ENCODE measurements at places on chromosomes 6 and 20.

GRCh38 chr6:116101302-116101718 is 657 bp downstream of the NT5DC1 start:
- no peak for DNase-seq

- no peak for DNase-seq
Observed at GRCh38 chr6:6091608-6092002, 84.9 kb upstream of the NRN1 start.

DNA sequence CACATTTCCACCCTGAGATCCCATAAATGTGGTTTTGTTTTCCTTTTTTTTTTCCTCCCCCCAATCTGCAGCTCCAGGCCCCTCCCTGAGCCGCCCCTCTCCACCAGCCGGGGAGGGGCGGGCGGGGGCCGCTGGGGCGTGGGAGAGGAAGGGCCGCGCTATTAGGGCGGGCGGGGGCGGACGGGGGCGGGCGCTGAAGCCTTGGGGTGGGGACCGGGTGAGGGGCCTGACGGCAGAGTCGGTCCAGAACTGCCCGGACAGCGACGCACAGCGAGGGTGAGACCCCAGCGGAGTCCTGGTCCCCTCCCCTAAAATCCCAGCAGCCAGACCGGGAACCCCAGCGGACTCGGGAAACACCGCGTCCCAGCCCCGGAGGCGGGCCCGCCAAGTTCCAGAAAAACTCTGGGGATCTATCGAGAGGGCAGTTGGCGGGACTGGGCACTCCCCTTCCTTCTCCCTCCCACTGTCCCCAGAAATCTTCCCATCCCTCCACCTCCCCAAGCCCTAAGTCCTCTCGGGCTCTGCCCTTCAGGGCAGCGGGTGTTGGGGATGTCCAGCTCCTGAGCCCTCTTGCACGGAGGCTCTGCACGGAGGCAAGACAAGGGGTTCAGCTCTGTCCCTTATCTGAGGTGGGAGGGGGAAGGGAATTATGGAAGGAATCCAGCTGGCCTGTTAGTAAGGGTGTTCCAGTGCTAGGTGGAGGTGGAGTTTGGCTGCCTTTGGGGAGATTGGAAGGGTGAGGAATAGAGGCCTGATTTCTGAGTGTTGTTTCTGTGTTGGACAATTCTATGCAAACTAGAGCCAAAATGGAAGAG is at the start of gene PRICKLE4:
PRICKLE4 (plus strand) TSS at position 232 of the 815 bp plus-strand sequence. CDS start 2,692 bp downstream, outside the sequence.
- no peak for DNase-seq

- no peak for DNase-seq
Observed at GRCh38 chr6:56660381-56660730, 17.7 kb upstream of the DST start.

DNA sequence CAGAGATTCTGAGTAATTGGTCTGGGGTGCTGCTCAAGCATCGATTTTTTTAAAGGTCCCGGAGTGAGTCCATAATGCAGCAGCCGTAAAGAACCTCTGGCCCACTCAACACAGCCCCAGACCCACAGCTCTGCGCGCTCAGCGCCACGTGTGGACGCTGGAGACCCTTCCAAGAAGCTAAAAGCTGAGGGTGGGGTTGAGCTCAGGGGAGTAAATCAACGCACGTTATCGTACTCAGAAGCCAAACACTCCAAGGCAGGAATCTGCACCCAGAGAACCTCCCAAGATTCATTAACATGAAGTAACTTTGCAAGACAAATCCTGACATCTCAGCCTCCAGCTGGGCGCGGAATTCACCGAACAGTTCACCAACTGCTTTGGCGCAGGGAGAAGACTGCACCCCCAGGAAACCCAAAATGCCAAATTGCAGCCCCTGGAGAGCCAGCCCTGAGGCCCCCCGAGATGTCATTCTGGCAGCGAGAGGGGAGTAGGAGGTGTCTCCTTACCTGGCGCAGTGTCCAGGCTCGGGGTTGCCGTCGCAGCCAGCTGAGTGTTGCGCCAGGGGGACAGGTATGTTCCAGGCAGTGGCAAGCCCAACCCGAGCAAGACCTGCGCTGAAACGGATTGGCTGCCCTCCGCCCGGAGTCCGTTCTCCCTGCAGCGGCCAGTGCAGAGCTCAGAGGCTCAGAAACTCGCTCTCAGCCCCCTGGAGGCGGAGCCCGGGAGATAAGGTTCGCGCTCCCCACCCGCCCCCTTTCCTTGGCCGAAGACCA is at the start of gene COL21A1:
COL21A1 (minus strand) TSS at position 700 of the 773 bp plus-strand sequence. CDS start 64,962 bp downstream, outside the sequence.
- no peak for DNase-seq

- no peak for DNase-seq
Observed at GRCh38 chr6:143746202-143747119, 68.7 kb downstream of the PHACTR2 start.

DNA sequence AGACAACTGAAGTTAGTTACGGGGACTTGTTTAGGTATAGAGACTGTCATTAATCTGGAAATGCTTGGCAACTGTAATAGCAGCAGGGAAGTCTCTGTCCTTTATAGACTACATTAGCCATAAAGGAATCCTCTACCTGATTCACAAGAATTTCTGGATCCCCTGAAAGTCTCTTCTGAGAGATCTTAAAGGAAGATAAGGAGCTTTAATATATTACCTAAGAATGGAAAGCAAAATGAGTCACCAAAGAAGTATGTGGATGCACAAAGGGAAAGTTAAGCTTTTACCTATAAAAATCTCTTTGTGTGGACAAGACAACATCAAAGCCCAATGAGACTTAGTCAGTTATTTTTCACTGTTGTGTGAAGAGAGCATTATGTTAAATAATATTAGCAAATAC is 92.2 kb upstream of the RSPO3 start:
- no peak for DNase-seq

DNA sequence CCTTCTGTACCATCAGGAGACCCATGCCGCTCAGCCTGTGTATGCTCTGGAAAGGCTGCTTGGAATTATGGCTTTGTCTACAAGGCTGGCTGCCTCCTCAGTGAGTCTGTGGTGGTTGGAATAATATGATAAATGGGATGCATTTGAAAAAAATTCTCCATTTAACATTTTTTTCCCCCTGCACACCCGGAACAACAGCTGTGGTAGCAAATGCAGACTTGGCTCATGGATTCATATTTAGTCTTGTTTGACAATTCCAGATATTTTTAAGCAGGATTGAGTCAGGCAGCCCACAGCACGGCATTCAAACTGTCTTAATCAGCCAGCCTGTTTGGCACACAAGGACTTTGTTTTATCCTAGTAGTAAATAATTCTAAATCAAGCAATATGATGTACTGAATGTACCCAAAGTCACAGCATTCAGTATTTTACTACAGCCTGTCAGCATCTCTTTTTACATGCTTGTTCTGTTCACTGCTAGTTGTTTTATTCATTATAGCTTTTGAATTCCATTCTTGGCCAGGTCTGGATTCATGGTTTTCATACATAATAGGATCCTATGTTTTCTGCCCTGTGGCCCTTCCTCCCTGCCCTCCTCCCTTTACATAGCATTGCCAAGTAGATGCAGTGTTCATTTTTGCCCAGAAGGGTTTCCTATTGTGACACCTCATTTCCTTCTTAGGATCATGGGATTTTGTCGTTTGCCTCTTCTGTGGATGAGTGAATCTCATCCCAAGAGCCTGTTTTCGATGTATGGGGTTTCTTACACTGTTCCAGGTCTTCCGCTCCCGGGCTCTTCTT is 68.1 kb downstream of the LRRC1 start:
- peak; percentile 38 for DNase-seq

GRCh38 chr6:73079611-73079955 is 145.7 kb downstream of the KHDC1L start:
- DNase-seq: peak; percentile 36

All from brain microvascular endothelial cell (primary cell).